HAP-1 (cell line): ENCODE measurements at places on chromosomes 16 and 17.

DNA sequence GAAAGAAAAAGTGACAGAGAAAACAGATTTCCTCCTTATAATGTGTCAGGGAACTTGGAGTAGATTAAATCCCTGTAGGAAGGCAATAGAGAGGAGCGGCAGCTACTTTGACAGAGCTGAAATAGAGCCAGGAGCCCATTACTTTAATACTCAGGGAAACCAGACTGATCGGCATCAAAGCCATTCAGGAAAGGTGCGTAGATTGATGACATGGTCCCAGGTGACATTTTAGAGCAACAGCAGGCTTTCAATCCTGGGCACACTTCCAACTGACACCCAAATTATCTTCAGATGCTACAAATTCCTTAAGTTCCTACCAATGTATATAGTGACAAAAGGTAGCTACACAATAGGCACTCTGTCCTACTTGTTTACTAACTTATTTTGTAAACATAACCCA lies 821.5 kb downstream of the CDH8 start:
- no peak for DNase-seq

GRCh38 chr17:30318155-30318554 lies 15.7 kb downstream of the TMIGD1 start:
- no peak for DNase-seq

DNA sequence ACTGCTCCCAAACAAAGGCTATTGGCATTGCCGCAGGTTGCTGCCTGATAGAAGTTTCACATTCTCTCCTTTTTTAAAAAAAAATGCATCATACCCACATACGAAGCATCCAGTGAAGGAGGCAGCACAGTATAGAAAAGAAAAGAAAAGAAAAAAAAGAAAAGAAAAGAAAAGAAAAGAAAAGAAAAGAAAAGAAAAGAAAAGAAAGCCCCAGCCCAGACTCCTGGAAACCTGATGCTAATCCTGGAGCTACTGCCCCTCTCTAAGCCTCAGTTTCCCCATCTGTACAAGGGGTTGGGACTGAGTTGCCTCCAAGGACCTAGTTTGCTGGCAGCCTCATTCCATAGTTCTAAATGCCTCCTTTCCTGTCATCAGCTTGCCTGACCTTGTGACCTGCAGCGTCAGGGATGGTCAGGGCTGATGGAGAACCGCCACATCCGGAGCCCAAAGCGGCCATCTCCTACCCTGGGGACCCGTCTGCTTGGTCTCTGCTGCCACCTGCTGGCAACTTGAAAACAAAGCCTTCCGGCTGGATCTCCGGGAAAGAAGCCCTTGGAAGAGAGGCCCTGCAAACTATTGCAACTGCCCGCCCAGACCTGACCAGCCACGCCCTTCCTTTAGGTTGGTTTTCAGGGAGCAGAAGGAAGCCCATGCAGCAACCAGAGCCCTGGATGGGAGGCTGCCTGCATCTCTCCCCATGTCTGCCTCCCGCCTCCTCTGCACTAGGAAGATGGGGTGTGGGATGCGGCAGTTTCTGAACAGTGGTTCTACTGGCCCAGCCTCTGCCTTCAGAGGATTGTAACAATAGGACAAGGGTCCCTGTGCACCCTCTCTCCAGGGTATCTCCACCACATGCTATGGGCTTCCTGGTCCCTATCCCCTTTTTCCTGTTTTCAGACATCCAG lies 13.0 kb downstream of the AIPL1 start:
- peak; percentile 70 for DNase-seq

DNA sequence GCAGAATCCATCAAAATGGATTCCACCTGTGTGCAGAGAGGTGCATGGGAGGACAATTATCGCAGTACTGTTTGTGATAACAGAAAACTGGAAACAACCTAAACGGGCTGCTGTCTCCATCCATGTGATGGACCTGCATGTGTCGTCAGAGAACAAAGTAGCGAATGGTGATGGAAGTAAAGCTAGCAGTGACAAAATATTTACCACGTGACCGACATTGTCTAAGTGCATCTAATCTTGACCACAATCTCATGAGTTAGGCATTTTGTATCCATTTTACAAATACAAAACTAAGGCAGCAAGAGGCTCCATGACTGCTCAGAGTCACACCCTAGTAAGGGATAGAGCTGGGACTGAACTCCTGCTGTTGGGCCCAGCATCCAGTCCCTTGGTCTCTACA lies 187.3 kb downstream of the LGALS9B start:
- no peak for DNase-seq

GRCh38 chr17:82435601-82436583 lies 14.7 kb downstream of the CYBC1 start:
- no peak for DNase-seq

DNA sequence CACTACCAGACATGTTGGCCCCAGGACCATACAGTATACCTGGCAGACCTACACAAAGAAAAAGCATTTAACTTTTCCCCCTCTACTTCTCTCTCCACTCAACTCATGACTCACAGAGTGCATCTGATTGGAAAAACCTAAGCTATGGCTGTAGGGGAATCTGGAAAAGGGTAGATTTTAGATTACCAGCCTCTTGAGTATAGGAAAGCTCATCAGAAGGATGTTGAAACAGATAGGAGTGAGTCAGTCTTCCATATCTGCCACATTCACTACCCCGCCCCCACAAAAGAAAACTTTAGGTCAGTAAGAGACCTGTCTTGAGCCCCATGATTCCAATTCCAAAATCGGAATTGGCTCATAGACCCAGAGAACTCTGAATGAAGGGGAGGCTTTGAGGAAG lies 12.3 kb downstream of the KRT9 start:
- DNase-seq, result no peak

GRCh38 chr17:41492771-41493170 lies 3.1 kb upstream of the KRT36 start:
- peak; percentile 86 for DNase-seq

- DNase-seq, result no peak
Measured at GRCh38 chr16:86854058-86854621, 275.8 kb downstream of the FOXL1 start.

GRCh38 chr16:84848986-84849634 lies 29.3 kb downstream of the CRISPLD2 start:
- DNase-seq, result no peak

- no peak for DNase-seq
Measured at GRCh38 chr16:69618307-69618706, 52.5 kb downstream of the NFAT5 start.

DNA sequence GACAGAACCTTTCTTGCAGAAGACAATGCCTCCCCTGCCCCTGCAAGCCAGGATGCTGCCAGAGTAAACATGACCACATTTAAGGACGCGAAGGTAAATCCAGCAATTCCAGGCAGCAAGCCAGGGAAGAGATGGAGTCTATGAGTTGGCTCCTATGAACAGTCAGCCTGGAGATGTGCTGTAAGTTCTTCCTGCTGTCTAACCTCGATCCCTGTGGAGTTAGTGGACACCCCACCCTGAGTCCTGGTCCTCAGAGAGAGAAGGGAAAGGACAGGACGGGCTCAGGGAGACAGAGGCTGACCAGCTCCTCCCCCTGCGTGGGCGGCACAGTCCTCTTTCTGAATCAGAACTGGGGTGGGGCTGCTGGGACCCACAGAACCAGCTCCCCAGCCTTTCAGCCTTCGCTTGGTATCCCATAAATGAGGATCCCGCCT lies 24.9 kb downstream of the CDC42EP4 start:
- no peak for DNase-seq

DNA sequence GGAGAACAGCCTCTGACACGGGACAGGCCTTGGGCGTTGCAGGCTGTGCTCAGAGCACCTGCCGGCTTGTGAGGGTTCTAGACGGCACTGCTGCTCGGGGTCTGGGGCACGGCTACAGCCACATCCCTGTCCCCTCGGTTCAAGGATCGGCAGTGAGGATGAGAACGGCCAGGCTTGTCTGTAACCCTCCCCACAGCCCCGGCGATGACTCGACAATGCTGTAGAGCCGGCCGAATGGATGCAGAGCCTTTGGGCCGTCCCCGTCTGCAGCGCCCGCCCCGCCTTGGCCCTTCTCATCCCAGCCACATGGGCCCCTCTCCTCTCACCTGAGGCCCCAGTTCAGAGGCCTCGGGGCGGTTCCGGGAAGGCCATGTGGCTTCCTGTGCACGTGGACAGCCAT lies 49.0 kb upstream of the METRNL start:
- no peak for DNase-seq

GRCh38 chr17:80254396-80255251 lies 6.0 kb upstream of the RNF213 start:
- DNase-seq, result no peak

DNA sequence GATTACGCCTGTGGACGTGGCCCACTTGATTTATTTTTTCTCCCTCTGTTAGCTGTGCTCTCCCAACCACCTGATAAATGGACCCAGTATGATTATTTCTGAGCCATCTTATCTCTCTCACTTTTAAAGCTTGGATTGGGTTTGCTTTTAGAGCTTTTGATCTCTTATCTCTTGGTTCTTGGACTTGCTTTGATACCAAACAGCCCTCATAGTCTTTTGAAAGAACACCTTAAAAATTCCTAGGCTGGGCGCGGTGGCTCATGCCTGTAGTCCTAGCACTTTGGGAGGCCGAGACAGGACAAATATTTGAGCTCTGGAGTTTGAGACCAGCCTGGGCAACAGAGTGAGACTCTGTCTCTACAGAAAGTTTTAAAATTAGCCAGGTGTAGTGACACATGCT lies 25.8 kb downstream of the SMTNL2 start:
- no peak for DNase-seq

DNA sequence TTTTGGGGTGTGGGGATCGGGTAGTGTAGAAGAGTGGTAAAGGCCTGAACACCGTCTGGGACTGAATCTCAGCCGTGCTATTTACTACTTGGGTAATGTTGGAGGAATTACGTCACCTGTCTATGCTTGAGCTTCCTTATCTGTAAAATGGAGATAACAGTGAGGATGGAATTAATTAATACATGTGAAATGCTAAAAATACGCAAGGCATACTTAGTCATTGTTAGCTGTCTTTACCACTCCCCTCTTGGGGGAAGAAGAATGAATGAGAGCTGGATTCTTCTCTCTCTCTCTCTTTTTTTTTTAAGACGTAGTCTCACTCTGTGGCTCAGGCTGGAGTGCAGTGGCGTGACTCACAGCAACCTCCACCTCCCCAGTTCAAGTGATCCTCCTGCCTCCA lies 41.1 kb upstream of the TANGO6 start:
- DNase-seq, result no peak

- no peak for DNase-seq
Measured at GRCh38 chr17:81828656-81829055, 4.4 kb downstream of the MCRIP1 start.

- DNase-seq, result no peak
Measured at GRCh38 chr17:45836047-45837044, 8.3 kb upstream of the SPPL2C start.

GRCh38 chr17:56177361-56177760 lies 24.1 kb downstream of the ANKFN1 start:
- DNase-seq, result no peak

- no peak for DNase-seq
Measured at GRCh38 chr16:54370278-54371040, 83.9 kb upstream of the IRX3 start.

DNA sequence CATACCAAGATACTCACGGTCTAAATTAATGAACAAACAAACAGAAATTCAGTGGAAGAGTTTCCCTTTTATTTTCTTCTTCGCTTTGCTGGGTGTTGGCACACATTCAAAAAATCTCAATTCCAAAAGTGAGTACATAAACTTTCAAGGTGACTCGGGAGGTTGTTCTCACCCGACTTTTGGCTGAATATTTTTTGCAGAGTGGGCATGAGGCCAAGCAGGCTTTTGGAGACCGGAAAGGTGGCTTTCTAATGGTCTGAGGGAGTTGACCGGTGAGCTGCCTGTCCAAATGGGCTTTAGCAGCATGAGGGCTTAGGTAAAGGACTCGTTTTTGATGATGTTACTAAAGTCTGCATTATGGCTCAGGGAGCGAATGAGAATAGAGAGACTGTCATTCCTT lies 318.7 kb downstream of the CPPED1 start:
- DNase-seq, result no peak

DNA sequence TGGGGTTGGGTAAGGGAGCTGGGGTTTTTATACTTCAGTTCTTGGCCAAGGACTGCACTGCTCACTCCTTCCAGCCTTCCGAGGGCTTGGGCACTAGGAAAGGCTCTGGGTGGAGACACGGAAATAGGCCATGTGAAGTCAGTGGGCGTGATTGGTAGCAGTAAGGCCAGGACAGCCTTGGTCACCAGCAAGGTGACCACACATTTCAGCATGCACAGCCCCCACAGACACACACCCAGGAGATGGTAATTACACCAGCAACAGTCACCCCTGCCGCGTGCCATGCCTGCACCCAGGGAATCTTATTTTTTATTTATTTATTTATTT lies 252.5 kb downstream of the SEC14L1 start:
- DNase-seq, result no peak

- DNase-seq, result no peak
Measured at GRCh38 chr17:17414341-17414805, 62.4 kb upstream of the MED9 start.

DNA sequence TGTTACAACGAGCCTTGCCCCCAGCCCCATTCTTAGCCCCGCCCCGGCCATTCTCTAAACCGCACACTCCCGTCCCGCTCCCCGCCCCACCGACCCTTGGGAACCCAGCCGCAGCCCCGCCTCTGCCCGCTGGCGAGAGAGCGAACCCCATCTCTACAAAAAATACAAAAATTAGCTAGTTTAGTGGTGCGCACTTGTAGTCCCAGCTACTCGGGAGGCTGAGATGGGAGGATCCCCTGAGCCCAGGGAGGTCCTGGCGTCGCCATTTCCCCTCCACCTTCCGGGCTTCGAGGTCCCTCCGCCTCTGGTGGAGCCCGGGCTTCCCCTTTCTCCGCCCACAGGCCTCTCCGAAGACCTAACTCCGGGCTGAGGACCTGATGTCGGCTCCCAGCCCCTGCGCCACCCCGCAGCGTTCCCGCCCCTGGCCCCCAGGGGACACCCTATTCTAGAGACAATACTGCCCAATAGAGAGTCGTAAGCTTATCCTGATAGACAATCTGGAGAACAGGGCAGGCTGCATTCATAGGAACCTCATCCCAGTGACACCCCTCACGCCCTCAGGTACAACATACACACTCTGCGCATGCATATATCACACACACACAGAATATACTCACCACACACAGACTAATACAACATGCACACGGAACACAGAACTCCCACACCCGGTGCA lies 480 bp upstream of the PROCA1 start:
- DNase-seq, result peak; percentile 86

- DNase-seq, result peak; percentile 6
Measured at GRCh38 chr17:83203472-83204221, 124.2 kb downstream of the METRNL start.

DNA sequence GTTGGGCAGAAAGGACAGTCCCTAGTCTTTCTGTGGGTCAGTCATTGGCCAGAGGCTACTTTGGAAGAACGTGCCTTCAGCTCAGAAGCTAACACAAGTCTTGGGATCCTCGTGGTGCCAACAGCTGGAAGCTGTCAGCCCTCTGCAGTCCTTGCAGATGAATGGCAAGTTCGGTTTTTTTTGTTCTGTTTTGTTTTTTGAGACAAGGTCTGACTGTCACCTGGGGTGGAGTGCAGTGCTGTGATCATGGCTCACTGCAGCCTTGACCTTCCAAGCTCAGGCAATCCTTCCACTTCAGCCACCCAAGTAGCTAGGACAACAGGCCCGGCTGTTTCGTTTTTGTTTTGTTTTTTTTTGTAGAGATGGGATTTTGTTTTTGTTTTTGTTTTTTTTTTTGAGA lies 149.4 kb downstream of the SPECC1 start:
- DNase-seq, result no peak
